Suppressor macrophage treated with lipopolysaccharide for 1 hour (primary cell): ENCODE measurements at places on chromosomes 7 and 10.

DNA sequence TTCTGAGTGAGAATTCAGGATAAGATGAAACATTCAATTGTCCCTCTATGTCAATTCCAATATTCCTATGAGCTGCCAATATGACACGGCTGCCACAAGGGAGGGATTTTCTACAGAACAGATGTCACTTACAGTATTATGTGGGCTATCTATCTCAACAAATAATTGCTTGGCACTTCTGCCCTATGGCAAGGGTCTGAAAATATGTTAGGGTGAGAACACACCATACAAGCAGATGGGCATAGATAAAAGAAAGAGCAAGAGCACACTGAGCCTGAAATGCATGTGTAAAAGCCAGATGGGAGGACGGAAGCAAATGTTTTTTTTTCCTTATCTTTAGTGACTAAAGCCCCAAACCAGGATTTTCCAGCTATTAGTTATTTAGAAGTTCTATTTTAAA is 70.1 kb upstream of the TFEC start:
- no peak for DNase-seq

DNA sequence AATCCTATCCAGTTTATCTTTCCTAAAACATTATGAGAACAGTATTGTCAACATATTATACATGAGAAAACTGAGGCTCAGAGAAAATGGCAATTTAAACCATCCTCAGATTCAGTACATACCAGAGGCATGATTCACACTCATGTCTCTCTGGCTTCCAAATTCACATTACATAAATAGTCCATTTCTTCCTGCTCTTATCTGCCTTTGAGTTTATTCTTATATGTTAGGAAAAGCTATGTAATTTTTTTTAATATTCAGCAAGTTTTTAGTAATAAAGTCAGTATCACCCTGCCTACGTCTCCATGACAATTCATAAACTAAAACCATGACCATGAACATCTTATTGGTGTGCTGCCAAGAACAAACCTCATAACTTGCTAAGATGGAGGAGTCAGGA is 1260.2 kb upstream of the SORCS1 start:
- DNase-seq, result no peak

DNA sequence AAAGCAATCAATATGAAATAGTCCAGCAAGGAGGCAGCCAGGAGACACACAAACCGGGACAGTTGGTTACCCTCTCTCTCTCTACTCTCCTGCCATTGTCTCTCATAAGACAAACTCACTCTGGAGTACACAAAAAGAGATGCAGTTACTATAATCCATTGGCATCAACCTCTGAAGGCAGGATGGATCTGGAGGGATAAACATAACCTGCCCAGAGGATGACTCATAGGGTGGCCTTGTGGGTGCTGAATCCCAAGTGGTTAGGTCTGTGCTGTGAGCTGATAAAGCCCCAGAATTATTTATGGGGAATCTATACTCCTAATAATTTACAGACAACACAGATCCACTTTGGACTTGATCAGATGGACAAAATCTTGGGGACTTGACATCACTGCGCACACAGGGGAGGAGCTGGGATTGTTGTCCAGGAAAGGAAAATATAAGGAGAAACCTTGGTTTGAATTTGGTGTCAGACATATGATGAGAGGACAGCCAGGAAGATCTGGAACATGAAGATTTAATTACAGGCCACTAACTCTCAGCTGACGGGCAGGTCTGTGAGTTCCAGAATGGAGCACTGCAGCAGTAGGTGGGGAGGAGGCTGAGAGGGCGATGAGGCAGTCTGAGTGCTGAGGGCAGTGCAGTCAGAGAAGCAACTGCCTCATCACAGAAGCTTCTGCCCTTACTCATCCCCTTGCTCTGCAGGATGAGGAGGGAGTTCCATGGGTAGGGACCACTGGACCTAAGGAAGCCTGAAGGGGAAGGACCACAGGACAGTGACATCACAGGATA is 113.9 kb upstream of the PRSS58 start:
- no peak for DNase-seq

DNA sequence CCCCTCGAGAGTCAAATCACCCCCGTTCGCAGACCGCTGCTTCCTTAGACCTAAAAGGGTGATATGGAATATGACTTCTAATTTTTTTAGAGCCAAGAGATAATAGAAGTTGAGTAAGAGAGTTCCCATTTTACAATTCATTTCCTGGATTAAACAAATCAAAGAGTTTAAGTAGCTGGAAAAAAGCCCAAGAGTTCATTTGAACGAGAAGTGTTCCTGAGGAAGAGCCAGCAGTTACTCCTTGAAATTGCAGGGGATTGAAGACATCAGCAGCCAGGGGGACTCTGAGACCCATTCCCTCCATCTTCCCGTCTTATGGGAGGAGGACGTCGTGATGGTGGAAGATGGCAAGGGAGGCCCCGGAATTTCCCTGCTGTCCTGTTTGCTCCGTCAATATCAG is 277.0 kb downstream of the WDR11 start:
- no peak for DNase-seq

DNA sequence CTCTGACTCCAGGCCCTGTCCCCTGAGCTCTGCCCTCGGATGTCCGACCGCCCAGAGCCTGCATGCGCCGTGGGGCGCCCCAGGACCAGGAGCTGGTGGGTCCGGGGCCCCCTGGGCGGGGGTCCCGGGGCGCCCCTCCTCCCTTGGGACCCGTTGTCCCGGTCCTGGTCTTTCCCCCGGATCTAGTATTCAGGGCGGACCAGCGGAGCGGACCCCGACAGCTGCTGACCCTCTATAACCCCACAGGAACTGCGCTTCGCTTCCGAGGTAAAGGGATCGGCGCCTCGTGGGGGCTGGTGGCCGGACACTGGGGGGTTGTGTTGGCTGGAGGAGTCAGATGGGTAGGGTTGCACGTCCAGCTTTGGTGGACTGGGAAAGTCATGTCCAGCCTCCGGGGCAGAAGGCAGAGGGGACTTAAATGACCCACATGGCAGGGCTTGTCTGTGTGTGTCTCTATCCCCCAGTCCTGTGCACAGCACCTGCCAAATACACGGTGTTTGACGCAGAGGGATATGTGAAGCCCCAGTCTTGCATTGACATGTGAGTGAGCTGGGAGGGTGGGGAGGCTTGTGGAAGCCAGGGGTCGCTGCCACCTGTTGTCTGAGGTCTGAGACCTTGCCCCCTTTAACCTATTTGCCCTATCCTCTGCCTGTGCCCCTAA is 520 bp downstream of the MOSPD3 start:
- peak; percentile 10 for DNase-seq

GRCh38 chr7:56811081-56811480 is 321.2 kb downstream of the ZNF479 start:
- DNase-seq, result no peak

DNA sequence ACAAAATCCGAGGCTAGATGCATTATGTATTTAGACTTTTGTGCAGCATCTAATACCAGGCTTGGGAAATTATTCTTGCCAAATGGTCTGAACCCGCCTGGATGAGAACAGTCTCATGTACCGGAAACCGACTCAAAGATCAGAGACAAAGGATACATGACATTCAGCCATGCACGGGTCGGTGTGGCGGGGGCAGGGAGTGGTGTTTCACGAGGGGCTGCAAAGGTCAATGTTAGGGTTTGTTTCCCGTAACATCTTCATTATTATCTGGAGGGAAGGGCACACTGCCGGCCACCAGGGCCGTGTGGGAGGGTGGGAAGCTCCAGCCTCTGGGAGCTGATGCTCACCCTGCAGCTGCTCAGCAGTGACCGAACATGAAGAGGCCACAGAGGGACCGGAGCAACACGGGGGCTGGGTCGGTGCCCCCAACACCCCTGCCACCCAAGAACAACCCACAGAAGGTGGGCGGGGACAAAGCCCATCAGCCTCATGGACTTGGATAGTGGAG is 23.1 kb downstream of the CNPY1 start:
- DNase-seq, result no peak

DNA sequence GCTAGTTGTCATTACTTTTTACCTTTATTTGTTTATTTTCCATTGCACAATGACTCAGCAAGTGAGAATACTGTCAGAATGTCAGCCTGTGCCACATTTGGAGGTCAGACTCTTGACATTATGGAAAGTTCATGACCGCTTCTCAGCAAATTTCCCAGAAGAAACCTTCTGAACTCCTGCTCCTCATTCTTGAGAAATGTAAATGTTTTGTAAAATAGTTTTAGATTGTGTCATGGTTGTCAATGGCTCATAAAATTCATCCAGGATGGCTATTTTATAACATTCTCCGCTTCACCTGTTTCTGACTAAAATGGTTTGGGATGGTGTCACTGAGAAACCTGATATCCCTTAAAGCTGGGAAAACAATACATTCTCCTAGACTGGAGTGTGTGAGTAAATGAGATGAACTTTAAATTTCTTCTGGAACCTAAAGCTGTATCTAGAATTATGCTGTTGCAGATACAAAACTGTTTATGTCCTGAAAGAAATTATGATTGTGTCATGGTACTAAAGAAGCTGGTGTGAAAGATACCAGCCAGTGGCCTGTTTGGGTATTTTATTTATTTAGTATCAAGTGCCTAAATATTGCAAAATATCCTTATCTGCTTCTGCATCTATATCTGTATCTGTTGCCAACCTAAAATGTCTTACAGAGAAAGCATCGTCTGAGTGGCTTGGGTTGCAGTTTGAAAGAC is 671.7 kb downstream of the GATA3 start:
- no peak for DNase-seq
